ELF-1 (cell line): ENCODE measurements at places on chromosomes 3 and 15.

- no peak for DNase-seq
Measured at GRCh38 chr3:121883507-121883906, 10.7 kb upstream of the SLC15A2 start.

DNA sequence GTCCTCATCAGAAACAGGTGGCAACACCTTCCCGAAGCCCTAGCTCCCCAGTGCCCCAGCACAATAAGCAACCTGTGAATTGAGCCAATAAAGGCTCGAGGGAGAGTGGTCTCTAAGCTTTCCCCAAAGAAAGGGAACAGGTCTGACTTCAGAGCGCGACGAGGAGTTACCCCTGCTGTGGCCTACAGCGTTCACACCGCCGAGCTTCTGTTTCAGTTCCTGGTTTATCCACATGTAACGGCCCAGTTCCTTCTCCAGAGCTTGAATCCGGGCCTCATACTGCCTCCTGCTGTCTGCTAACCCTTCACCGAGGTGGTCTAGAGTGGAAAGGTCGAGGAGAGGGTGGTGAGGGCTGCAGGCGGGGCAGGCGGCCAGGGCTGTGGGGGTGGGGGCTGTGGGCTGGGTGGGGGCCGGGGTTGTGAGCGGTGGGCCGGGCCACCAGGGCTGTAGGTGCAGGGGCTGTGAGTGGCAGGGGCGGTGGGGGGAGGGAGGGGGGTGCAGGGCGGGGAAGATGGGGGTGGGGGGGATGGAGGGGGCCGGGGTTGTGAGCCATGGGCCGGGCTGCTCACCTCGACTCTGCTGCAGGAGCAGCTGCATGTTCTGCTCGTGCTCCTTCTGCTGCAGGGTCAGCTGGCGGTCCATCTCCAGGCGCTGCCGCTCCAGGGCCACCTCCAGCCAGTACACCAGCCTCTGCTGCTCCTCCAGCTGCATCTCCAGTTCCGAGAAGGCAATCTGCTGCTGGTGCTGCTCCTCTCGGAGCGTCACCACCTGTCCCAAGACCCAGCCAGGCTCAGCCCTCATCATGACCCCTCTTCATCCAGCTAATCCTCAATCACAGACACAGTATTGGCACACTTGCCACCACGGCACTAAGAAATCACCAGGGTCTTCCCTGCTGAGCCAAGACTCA, 26.2 kb downstream of the KIF7 start:
- DNase-seq, result no peak

DNA sequence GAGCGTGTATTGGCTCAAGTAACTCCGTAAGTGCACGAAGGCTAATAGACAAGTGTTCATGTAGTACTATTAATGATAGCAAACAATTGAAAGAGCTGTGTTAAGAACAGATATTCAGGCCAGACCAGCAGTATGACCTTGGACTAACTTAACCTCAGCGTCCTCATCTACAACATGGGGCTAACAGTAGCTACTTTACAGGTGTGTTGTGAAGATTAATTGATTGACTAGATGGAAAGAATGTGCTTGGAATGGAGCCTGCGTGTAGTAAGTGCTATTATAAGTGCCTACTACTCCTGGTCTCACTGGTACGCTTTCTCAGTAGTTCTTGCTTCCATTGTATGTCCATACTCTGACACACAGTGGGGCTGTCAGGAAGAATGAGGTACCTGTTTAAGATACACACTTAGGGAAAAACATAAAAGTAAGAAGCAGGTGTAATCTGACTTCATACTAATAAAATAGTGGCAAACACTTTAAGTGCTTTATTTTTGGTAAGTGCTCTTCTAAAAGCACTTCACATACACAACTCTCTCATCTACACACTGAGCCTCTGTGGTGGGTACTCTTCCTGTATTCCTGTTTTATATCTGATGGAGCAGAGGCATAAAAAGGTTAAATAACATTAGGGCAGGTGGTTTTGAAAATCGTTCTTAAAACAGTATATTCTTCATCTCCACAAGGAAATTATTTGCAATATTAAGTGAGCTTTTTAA, 24.3 kb upstream of the FBXL22 start:
- no peak for DNase-seq

DNA sequence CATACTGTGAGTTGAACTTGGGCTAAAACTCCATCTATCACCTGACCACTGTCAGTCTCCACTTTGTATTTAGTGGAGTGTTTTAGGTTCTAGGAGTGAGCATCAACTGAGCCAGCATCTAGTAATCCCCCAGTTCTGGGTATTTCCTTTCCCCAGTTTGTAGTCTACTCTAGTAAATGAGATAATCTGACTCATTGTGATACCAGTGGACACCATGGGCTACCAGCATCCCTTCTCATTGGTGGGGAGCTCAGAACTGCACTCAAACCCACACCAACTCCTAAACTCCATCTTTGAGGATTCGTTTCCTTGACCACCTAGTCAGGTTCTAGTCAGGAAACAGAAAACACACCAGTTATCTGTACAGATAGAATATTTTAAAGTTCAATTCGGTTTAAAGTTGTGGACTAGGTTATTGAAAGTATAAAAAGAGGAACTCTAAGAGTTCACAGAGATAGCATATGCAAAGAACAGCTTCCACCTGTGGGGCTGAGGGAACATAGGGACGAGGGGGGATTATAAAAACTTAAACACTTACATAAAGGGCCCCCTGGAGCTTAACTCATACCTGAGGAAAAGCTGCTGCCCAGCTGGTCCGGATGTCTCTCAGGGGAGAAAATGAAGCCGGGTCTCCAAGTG, 36.0 kb downstream of the LEO1 start:
- DNase-seq, result no peak

- no peak for DNase-seq
Measured at GRCh38 chr3:29936054-29936453, 655.2 kb downstream of the RBMS3 start.

DNA sequence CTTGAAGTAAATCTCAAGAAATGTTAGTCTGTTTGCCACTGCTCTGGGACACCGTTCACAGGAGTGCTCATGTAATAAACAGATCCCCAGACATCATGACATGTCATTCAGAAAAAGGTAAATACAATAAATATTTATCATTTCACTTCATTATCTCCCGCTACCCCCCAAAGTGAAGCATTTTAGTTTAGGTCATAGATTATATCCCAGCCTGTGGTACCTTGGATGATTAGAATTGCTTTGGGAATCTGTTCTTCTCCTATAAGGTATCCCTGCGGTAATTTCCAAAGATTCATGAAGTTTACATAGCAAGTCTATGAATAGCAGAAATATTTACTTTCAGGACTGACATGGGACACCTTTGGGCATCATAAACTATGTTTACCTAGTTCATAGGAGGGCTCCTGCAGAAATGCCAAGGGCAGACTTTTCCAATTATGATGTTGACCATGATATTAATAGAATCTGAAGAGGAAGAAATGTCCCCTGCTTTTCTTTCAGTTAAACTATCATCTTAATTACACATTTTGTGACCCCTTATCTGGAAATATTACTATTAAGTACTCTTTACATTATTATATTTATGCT, 268.0 kb downstream of the NAALADL2 start:
- no peak for DNase-seq

DNA sequence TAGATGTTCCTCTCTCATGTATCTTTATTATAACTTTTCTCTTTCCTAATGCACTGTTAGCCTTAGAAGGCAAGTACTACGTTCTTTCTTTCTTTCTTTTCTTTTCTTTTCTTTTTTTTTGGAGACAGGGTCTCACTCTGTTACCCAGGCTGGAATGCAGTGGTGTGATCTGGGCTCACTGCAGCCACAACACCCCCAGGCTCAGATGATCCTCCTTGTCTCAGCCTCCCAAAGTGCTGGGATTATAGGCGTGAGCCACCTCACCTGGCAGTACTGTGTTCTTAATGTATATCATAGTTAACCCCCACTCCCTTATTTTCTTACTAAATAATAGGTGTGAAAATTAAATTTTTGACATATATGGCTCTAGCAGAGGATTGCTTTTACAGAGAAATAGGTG, 23.1 kb downstream of the IQGAP1 start:
- DNase-seq, result peak; percentile 69
